ENCODE measurements at places on chromosomes 5 and 9.
A peak's percentile ranks its signal among the peaks of the same experiment; 100 is the strongest.

DNA sequence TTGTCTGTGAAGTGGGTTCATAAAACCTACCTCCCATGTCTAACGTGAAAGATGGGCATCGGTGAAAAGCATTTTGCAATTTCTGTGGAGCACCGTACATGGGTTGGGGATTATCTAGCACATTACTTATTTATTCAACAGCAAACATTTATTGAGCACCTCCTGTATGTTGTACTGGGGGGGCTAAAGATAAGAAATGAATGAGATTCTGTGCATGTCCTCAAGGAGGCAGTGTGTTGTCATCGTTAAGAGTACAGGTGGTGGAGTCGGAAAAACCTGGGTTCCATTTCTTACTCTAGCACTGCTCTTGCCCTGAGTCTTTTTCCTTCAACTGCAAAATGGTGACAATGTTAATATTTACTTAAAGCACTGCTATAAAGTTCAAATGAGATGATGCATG is 30.4 kb upstream of the DENND1A start:
- H3K27me3 ChIP-seq: peaks cover 63% of the 10 kb centered on the region
- no peaks in the 10 kb centered on the region for H3K36me3 ChIP-seq
- H3K4me3 ChIP-seq: no peak overlapping the region
- no peak for DNase-seq

- peaks cover 3% of the 10 kb centered on the region for H3K27me3 ChIP-seq
- no peak overlapping the region for H3K27ac ChIP-seq
- no peaks in the 10 kb centered on the region for H3K36me3 ChIP-seq
- peaks cover 6% of the 10 kb centered on the region for H3K4me1 ChIP-seq
- DNase-seq: no peak
Measured at GRCh38 chr5:174612686-174613085, 111.7 kb upstream of the MSX2 start.

DNA sequence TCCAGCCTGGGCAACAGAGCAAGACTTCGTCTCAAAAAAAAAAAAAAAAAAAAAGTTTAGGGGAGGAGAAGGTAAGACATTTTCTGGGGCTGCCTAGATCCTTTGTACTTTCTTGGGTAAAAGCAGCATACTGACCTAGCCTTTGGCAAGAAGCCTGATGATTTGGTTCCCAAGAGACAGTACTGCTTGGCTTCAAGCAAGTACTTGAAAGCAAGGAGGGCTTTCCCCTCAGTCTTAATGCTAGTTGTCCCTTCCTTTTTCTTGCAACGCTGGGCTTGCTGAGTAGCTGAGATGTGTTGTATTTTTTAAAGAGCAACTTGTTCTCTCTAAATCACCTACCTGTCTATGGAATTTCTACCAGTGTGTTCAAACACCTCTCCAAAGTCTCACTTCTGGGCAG is 76.2 kb downstream of the INSYN2B start:
- no peak overlapping the region for H3K27ac ChIP-seq
- peaks cover 3% of the 10 kb centered on the region for H3K4me1 ChIP-seq
- H3K36me3 ChIP-seq: no peaks in the 10 kb centered on the region
- peaks cover 31% of the 10 kb centered on the region for H3K27me3 ChIP-seq

GRCh38 chr9:98236901-98237487 is 18.5 kb downstream of the TBC1D2 start:
- H3K36me3 ChIP-seq: peaks cover 3% of the 10 kb centered on the region
- DNase-seq: no peak
- no peak overlapping the region for H3K27ac ChIP-seq
- no peak overlapping the region for H3K4me3 ChIP-seq

DNA sequence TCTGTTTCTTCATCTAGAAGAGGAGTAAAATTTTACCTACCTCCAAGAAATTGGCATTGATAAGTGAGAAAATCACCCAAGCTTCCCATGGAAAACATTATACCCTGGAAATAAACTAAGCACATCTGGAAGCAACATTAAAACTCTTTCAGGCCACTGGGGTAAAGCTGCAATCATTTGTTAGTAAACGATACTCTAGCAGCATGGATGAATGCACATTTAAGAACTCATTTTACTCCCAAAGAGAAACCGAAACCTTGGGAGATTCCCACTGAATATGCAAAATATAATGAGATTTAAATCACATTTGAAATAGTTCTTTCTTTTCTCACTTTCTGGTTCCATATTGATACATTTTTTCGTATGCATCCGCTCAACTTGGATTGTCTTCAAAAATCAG is 467.5 kb downstream of the EFNA5 start:
- no peak overlapping the region for H3K4me3 ChIP-seq
- no peak for DNase-seq
- H3K4me1 ChIP-seq: no peaks in the 10 kb centered on the region
- no peaks in the 10 kb centered on the region for H3K27me3 ChIP-seq
- no peaks in the 10 kb centered on the region for H3K36me3 ChIP-seq

DNA sequence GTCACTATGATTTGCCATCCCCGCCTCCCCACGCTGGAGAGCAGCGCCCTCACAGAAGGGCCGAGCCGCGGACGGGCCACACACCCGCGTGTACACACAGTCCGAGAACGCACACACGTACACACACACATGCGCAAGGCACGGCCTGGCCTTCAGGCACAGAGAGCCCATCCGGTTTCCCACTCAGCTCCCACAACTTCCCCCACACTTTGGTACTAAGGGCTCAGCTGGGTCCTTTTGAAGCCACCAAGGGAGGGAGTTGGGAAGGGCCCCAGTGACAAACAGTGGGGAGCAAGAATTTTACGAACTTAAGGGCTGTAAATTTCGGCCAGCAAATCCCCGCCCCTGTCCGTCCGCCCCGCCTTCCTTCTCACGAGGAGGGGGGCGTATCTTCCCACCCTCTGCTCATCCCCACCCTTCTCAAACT is 133.3 kb upstream of the HAND1 start:
- no peak overlapping the region for H3K27ac ChIP-seq
- H3K4me3 ChIP-seq: peak overlapping the region; percentile 60
- H3K4me1 ChIP-seq: peaks cover 12% of the 10 kb centered on the region
- peaks cover 68% of the 10 kb centered on the region for H3K27me3 ChIP-seq
- no peaks in the 10 kb centered on the region for H3K36me3 ChIP-seq

GRCh38 chr5:6716629-6717149 is 3.5 kb downstream of the TENT4A start:
- H3K27me3 ChIP-seq: no peaks in the 10 kb centered on the region
- no peaks in the 10 kb centered on the region for H3K36me3 ChIP-seq
- peaks cover 41% of the 10 kb centered on the region for H3K4me1 ChIP-seq
- H3K4me3 ChIP-seq: peak overlapping the region; percentile 82

DNA sequence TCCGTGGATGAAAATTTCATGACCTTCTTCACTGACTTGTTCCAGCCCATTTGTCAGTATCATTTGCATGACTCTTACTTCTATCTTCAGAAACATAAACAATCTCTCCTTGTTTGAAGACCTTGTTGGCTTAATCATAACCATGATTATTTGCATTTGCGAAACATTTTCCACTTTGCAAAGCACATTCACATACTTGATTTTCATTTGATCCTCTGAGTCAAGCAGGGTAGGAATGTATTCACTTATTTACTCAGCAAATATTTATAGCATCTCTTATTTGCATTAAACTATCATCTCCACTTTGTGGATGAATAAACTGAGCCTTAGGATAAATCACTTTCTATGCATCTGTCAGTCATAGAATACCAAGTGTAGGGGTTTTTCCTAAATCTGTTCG is 343.0 kb upstream of the SGCD start:
- no peaks in the 10 kb centered on the region for H3K4me1 ChIP-seq
- H3K27me3 ChIP-seq: no peaks in the 10 kb centered on the region
- H3K27ac ChIP-seq: no peak overlapping the region

GRCh38 chr5:147348046-147348445 is 113.2 kb downstream of the STK32A start:
- no peak for DNase-seq
- no peak overlapping the region for H3K4me3 ChIP-seq
- H3K4me1 ChIP-seq: no peaks in the 10 kb centered on the region
- H3K36me3 ChIP-seq: no peaks in the 10 kb centered on the region
- H3K27me3 ChIP-seq: no peaks in the 10 kb centered on the region
- no peak overlapping the region for H3K27ac ChIP-seq

DNA sequence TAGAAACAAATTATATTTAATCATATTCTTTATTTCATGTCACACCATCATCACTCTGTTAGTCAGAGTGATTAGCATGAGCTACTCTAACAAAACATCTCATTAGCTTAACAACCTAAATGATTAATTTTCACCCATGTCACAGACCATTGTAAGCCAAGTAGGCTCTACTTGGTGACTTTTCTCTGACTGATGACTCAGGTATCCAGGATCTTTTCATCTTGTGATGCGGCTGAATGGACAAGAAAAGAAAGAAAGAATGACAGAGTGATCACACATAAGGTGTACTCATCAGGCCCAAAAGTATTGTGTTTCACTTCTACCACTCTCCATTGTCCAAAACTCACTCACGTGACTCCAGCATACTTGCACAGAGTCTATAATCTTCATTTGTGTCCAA is 299.3 kb downstream of the ANXA1 start:
- H3K27me3 ChIP-seq: no peaks in the 10 kb centered on the region
- no peak overlapping the region for H3K4me3 ChIP-seq
- H3K27ac ChIP-seq: no peak overlapping the region
- no peak for DNase-seq
- H3K36me3 ChIP-seq: no peaks in the 10 kb centered on the region

DNA sequence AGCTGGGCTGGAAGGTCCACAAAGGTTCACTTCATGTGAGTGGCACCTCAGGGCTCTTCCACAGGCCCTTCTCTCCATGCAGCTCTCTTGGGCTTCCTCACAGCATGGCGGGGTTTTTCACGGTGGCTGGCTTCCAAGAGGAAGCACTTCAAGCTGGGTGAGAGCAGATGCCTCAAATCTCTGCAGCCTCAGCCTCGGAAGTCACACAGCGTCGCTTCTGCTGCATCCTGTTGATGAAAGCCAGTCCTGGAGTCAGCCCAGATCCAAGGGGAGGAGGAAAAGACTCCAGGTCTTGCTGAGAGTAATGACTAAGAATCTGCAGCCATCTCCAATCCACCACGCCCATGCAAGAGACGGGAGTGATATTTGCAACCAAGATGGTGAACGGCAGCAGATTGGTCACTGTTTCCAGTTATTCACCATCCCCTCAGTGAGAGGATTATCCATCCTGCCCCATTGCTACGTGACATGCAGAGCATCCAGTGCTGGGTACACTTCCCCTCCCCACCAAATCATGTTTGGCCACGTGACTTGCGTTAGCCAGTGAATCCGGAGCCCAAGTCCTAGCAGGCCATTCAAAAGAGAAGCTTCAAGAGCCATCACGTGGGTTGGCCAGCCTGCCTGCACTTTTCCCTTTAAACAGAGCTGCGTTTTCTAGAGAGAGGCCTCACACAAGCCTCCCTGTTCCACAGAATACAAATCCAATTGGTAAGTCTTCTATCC is 173.9 kb downstream of the C9orf50 start:
- peaks cover 16% of the 10 kb centered on the region for H3K4me1 ChIP-seq
- no peak overlapping the region for H3K27ac ChIP-seq
- H3K27me3 ChIP-seq: peaks cover 5% of the 10 kb centered on the region
- H3K36me3 ChIP-seq: no peaks in the 10 kb centered on the region

- H3K36me3 ChIP-seq: peaks cover 26% of the 10 kb centered on the region
- H3K4me3 ChIP-seq: no peak overlapping the region
- DNase-seq: no peak
- no peaks in the 10 kb centered on the region for H3K27me3 ChIP-seq
- H3K27ac ChIP-seq: no peak overlapping the region
- H3K4me1 ChIP-seq: peaks cover 10% of the 10 kb centered on the region
Measured at GRCh38 chr9:133361507-133362092, 5.2 kb downstream of the SURF2 start.

GRCh38 chr5:153623751-153624450 is 133.4 kb downstream of the GRIA1 start:
- DNase-seq: no peak
- no peak overlapping the region for H3K4me3 ChIP-seq
- peaks cover 3% of the 10 kb centered on the region for H3K27me3 ChIP-seq
- no peak overlapping the region for H3K27ac ChIP-seq
- H3K36me3 ChIP-seq: no peaks in the 10 kb centered on the region

DNA sequence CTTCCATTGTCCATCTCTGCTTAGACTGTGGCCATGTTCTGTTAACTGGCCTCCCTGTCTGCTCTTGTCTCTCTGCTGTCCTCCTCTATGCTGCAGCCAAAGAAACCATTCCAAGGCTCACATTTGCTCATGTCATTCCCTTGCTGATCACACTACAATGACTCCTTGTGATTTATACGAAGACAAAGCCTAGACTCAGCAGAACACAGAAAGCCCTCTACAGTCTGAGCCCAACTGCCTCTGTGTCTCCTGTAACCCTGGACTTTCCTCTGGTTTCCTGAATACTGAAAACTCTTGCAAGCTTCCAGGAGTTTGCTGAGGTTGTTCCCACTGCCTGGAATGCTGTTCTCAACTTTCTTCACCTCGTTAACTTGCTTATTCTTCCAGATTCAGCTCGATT is 191.8 kb downstream of the TMEM38B start:
- no peaks in the 10 kb centered on the region for H3K4me1 ChIP-seq
- no peak overlapping the region for H3K27ac ChIP-seq
- no peak overlapping the region for H3K4me3 ChIP-seq
- no peaks in the 10 kb centered on the region for H3K36me3 ChIP-seq
